ENCODE measurements at places on chromosomes 16 and 17. TPM values are rescaled to one million over a fixed set of nuclear protein-coding genes. Genes with fewer than 3 reads are reported as not detected.

DNA sequence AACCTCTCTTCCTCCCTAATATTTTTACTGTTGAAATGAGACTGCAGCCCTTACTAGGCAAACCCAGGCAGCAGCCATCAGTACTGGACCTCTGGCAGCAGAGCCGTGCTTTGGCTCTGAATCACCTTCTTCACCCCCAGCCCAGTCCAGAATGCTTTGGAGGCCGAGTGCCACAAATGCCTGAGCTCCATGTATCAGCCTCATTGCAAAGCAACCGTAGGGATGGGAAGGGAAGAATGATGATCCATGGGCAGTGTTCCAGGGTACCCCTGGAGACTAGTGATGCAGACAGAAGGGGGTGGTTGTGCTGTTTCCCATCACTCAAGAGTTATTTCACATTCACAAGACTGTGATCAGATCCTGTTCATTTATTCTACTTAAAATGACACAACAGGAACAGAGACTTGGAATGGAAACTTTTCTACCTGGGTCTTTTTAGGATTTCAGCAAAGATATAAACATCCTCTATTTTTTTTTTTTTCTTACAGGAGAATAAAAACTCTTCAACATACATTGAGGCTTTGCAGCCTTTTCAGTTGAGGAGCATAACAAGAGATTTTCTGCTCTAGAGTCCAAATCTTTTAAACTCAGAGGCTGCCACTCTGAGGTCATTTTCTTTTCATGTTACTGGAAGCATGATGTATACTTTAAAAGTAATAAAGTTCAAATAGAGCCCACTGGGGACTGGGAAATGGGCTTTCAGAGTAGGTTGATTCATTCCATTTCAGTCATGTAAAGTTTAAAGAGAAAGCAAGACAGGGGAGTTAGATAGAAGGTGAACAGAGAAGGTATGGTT lies 138.3 kb downstream of the KCNJ2 start:
- no peak for DNase-seq
- H3K36me3 ChIP-seq, result no peaks in the 10 kb centered on the region
- H3K4me1 ChIP-seq, result no peaks in the 10 kb centered on the region
- H3K27ac ChIP-seq, result no peak overlapping the region
- H3K27me3 ChIP-seq, result peaks cover 2% of the 10 kb centered on the region
- H3K4me3 ChIP-seq, result no peak overlapping the region

DNA sequence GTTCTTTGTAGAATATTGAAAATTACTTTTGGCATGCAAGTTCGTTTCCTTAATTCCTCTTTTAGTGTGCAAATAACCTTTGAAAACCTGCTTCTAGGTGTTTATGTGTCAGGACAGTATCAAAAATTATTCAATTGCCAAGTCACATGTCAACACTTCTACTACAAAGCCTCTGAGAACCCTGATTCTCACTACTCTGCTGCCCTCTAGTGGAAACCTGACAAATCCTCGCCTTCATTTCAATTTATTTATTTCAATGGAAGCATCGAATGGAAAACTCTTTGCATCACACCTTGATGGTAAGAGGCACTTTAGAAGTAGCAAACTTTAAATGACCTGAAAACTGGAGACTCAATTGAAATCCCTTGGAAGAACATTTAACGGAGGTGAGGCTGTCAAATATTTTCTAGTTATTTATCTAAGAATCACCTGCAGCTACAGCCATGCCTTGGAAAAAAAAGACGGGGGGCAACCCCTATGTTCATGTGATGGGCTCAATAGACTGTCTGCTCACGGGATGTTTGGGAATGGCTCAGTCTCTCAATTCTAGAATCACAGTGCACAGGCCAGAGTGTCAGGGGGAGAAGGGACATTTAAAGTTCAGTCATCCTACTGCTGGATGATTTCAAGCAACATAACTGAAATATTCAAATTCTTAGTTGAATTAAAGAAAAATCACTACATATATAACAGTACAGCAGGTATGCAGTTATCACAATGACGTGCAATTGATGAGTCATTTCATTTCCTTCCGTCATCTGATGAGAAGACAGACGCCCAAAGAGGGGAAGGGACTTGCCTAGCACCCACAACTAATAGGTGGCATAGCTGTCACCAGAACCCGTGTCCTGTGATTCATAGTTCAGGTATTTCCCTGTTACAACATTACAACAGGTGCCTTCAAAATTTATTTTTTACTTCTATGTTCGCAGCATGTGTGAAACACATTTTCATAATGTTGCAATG lies 563.9 kb downstream of the TOX3 start:
- no peaks in the 10 kb centered on the region for H3K36me3 ChIP-seq
- H3K27ac ChIP-seq, result no peak overlapping the region
- DNase-seq, result no peak
- no peaks in the 10 kb centered on the region for H3K27me3 ChIP-seq
- H3K4me3 ChIP-seq, result no peak overlapping the region

GRCh38 chr17:62720126-62720850 lies 87.8 kb downstream of the MARCHF10 start:
- peaks cover 31% of the 10 kb centered on the region for H3K4me1 ChIP-seq
- peaks cover 35% of the 10 kb centered on the region for H3K27me3 ChIP-seq
- no peak overlapping the region for H3K27ac ChIP-seq

Gene ZACN
- 5.1 TPM for total RNA-seq

DNA sequence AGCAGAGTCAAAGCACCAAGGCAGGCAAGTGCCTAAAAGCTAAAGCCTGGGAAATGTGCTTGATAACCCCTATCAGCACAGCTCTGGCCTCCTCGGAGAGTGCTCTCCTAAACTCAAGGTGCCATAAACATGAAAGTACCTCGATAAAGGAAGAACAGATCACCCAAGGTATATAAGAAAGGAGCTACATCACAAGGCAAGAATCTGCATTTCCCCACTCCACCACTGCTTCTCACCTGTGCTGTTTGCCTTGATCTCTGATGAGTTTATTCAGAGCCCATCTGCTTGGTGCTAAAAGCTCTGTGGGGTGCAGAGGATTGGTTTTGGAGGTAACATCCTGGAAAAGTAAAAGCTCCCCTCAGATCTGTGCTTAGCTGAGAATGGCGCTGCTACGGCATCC lies 449.5 kb upstream of the CDH5 start:
- H3K4me1 ChIP-seq, result no peaks in the 10 kb centered on the region
- DNase-seq, result no peak
- H3K36me3 ChIP-seq, result no peaks in the 10 kb centered on the region

All from activated CD4-positive, alpha-beta memory T cell treated with anti-CD3 and anti-CD28 coated beads for 36 hours (primary cell).